Stimulated activated CD4-positive, alpha-beta T cell treated with anti-CD3 and anti-CD28 coated beads, Interleukin-4, amount 100 ng/mL, for 48 hours (primary cell): ENCODE measurements at places on chromosomes 12 and 14.

GRCh38 chr14:87601036-87601435, 391.9 kb downstream of the GALC start:
- no peak for DNase-seq

GRCh38 chr12:112664569-112664968, 127.0 kb upstream of the RPH3A start:
- peak; percentile 1 for DNase-seq

GRCh38 chr14:30210630-30211029, 283.0 kb upstream of the PRKD1 start:
- no peak for DNase-seq

DNA sequence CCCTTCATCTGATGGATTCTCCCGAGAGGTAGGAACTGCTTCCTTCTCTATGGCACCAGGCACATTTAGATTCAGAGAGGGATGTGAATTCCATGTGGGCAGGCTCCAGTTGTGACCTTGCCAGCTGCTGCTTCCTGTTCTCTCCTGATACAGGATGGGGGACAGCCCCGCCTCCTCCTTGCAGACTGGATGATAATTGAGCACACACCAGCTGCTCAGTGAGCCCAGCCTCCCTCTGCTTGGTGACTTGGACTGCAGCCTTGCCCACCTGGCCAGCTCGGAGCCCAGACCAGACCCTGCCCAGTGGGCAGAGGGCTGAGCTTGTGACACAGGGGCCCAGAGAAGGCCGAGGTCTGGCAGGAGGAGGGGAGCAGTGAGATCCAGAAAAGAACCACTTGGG, 90.2 kb downstream of the CALM1 start:
- no peak for DNase-seq

DNA sequence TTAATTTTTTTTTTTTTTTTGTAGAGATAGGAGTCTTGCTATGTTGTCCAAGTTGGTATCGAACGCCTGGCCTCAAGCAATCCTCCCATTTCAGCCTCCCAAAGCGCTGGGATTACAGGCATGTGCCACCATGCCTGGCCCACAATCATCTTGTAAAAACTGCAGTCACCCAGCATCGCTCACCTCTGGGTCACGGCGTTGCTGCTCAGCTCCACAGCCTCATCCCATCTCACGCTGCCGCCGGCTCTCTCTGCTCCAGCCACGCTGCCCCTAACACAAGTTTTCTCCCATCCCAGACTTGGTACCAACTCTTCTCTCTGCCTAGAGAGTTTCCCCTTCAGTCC, 69.2 kb downstream of the MAP1LC3B2 start:
- no peak for DNase-seq

DNA sequence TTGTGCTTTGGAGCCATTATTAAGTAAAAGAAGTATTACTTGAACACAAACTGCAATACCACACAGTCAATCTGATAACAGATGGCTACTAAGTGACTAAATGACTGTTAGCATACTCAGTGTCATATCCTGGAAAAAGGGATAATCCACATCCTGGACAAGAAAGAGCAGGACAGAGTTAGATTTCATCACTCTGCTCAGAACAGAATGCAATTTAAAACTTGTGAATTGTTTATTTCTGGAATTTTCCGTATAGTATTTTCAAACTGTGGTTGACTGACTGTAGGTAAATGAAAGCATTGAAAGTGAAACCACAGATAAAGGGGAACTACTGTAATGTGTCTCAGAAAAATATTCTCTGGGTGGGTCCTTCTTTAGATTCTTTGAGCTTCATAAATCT, 458.8 kb downstream of the TMEM117 start:
- no peak for DNase-seq

GRCh38 chr12:125773033-125773640, 707.9 kb downstream of the AACS start:
- DNase-seq = peak; percentile 16

DNA sequence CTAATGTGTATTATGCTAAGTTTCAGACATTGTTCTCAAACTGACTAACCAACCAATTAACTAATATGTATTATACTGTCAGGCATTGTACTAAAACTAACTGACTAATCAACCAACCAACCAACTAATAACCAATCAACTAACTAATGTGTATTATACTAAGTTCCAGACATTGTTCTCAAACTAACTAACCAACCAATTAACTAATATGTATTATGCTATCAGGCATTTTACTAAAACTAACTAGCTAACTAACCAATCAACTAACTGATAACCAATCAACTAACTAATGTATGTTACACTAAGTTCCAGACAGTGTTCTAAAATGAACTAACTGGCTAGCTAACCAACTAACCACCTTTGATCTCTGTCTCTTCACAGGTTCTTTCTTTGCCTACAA, 152.3 kb downstream of the SUDS3 start:
- no peak for DNase-seq

DNA sequence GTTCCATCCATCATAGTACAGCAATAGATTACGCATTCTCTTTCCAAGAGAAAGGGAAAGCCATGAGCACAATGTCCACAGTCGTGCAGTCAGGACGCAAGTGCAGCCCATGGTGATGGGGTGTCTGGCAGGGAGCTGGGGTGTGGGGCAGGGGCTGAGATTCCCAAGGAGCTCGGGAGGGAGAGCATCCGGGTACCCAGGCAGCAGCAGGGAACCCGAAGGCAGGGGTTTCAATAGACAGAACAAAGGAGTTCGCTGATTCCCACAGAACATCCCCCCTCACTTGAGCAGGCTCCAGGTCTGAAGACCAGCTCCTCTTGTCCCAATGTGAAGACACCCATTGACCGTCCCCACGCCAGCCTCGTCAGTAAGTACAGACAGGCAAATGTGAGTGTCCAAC, 13.5 kb downstream of the ANHX start:
- DNase-seq = no peak

DNA sequence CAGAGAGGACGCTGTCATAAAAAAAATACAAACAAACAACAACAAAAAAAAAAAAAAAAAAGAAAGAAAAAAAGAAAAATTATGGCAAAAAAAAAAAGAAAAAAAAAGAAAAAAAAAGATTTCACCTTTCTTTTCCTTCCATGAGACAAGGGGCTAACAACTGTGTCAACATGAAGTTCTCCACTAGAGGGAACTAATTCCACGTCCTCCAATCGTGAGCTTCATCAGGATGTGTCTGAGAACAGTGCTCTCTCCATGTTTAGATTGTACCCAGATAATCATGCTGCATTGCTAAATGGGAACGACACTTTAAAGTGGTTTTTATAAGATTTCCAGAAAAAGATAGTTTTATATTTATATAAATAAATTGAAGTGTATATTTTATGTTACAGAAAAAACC, 96.2 kb upstream of the PTPRB start:
- DNase-seq = no peak

- peak; percentile 14 for DNase-seq
Observed at GRCh38 chr12:64824500-64825142, at the start of gene TBC1D30. TSS of gene TBC1D30 (plus strand) at chr12:64824647. CDS start at chr12:64824880, 233 bp downstream.

DNA sequence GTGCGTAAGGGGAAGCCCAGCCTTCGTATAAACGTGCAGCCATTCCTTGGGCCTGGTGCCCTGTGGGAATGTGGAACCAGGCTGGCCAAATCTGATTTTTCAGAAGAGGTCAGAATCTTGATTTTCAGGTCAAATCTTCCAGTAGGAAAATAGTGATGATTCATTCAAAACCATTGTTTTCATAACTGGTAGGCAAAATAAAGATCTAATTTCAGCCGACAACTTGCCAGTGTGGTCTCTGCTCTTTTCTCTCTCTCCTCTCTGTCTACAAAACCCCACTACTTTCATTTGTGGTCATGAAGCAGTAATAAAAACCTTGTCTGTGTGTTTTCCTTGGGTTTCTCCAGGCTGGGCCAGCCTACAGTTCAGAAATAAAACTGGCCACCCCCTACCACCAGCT, 135.1 kb downstream of the RBM19 start:
- no peak for DNase-seq

- no peak for DNase-seq
Observed at GRCh38 chr12:8662593-8662992, at the start of gene MFAP5. TSS of gene MFAP5 (minus strand) at chr12:8662826. CDS start at chr12:8662104, 722 bp downstream.

GRCh38 chr14:76772300-76773187, 11.3 kb downstream of the VASH1 start:
- DNase-seq = no peak

DNA sequence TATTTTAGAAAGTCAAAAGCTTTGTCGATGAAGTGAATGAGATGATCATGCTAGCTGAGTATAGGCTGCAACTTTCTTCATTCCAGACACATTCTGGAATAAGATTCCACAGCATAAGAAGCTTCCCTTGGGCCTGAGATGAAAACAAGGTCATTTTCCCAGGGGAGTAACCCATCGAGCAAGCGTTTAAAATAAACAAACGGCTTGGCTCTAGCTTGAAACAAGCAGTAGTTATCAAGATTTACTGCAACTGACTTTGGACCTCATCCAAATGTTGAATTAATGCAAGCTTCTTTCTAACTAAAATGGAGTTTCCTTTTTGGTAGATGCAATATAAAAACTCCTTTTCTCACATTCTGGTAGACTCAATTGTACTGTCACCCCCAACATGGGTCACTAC, 23.0 kb downstream of the KCNJ8 start:
- DNase-seq = no peak

GRCh38 chr14:68713782-68714181, 79.1 kb downstream of the ZFP36L1 start:
- DNase-seq = no peak

DNA sequence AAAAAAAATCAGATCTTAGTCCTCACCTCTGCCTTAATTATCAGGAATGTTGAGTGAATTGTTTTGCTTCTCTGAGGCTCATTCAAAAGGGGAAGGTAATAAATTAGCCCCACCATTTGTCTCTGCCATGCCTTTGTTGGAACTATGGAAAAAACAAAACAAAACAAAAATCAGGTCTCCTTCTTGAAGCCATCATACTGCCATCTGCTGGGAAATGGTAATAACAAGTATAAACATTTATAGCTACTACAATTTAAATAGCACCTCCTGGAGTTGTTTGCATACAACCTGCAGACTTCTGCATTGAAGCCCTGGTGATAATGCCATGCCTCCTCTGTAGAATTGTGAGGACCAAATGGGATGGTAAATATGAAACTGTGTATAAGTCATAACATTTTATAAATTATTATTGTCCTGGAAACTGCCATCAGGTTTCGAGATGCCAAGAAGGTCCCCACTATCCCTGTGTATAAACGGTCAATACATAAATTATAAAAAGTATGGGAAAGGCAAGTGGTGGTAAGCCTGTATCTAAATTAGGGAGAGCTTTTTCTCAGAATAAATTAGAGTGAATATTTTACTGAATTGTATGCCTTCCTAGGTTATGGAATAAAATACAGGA, 87.2 kb upstream of the FGD4 start:
- DNase-seq = no peak

- no peak for DNase-seq
Observed at GRCh38 chr12:4307593-4308333, 13.2 kb upstream of the TIGAR start.

GRCh38 chr12:65556676-65557437, 267.4 kb upstream of the HMGA2 start:
- DNase-seq = peak; percentile 67

GRCh38 chr12:23803540-23803939, 145.9 kb downstream of the SOX5 start:
- DNase-seq = no peak

DNA sequence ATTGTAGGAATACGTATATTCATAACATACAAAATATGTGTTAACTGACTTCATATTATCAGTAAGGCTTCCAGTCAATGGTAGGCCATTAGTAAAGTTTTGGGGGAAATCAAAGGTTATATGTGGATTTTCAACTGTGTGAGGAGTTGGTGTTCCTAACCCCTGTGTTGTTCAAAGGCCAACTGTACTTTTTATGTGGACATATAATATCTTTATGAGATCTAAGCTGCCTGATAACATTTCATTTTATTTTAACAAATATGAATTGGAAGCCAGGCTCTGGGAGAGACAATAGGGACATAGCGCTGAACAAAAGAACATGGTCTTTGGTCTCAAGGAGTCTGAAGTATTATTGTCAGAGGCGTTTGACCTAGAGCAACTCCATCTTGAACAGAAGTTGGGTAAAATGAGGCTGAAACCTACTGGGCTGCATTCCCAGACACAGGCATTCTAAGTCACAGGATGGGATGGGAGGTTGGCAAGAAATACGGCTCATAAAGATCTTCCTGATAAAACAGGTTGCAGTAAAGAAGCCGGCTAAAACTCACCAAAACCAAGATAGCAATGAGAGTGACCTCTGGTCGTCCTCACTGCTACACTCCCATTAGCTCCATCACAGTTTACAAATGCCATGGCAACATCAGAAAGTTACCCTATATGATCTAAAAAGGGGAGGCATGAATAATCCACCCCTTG, 147.2 kb downstream of the KSR2 start:
- DNase-seq = no peak
